ENCODE measurements at places on chromosomes 3 and 15. TPM values are rescaled to one million over a fixed set of nuclear protein-coding genes. Genes with fewer than 3 reads are reported as not detected.

GRCh38 chr3:171164067-171164465 lies 137.5 kb upstream of the SLC2A2 start:
- no peak for DNase-seq
- H3K27ac ChIP-seq = no peak overlapping the region
- H3K36me3 ChIP-seq = peaks cover 11% of the 10 kb centered on the region
- H3K4me3 ChIP-seq = no peak overlapping the region

GRCh38 chr3:181344331-181344730 lies 354.8 kb upstream of the DNAJC19 start:
- H3K27ac ChIP-seq = no peak overlapping the region
- no peaks in the 10 kb centered on the region for H3K4me1 ChIP-seq
- no peaks in the 10 kb centered on the region for H3K36me3 ChIP-seq
- DNase-seq = no peak
- H3K27me3 ChIP-seq = no peaks in the 10 kb centered on the region
- H3K4me3 ChIP-seq = no peak overlapping the region

- DNase-seq = no peak
- H3K27ac ChIP-seq = no peak overlapping the region
- no peaks in the 10 kb centered on the region for H3K27me3 ChIP-seq
These were observed 40.3 kb downstream of the THSD4 start for GRCh38 chr15:71155534-71155933.

DNA sequence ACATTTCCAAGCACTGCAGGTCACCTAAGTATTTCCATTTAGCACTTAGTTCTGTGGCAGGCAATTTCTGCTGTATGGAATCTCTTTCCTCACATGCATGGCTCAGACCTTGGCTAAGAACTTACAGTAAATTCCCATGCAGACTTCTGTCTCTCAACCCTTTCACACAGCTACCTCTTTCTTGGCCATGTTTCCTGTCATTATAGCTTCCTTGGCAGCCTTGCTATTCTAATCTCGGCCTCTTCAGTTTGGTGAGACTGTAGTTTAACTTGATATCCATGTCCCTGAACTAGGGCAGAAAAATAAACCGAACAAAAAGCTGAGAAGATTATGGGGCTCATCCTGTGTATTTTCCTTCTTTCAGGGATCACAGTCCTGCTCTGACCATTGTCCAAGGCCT lies 96.0 kb downstream of the SPATA16 start:
- no peak overlapping the region for H3K4me3 ChIP-seq
- H3K4me1 ChIP-seq = no peaks in the 10 kb centered on the region
- no peaks in the 10 kb centered on the region for H3K36me3 ChIP-seq
- H3K27me3 ChIP-seq = no peaks in the 10 kb centered on the region
- DNase-seq = no peak

GRCh38 chr15:79629687-79630086 lies 197.6 kb downstream of the MINAR1 start:
- peaks cover 39% of the 10 kb centered on the region for H3K27me3 ChIP-seq
- DNase-seq = no peak
- H3K36me3 ChIP-seq = no peaks in the 10 kb centered on the region
- no peak overlapping the region for H3K4me3 ChIP-seq
- no peaks in the 10 kb centered on the region for H3K4me1 ChIP-seq
- no peak overlapping the region for H3K27ac ChIP-seq

GRCh38 chr3:13277860-13278531 lies 142.1 kb downstream of the NUP210 start:
- peaks cover 16% of the 10 kb centered on the region for H3K4me1 ChIP-seq
- no peak for DNase-seq
- H3K4me3 ChIP-seq = no peak overlapping the region

DNA sequence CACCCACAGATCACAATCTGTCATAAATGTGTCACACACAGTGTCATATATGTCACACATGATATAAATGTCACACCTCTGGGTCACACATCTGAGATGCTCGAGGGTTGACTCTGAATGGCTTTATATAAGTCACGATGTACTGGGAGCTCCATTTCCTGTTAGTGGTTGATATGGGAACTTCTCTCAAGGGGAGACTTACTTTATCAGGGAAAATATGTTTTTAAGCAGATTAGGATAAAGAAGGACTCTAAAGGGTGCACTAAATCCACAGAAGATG lies 83.9 kb upstream of the MEF2A start:
- no peak overlapping the region for H3K27ac ChIP-seq
- DNase-seq = no peak
- no peak overlapping the region for H3K4me3 ChIP-seq
- peaks cover 12% of the 10 kb centered on the region for H3K27me3 ChIP-seq
- peaks cover 3% of the 10 kb centered on the region for H3K36me3 ChIP-seq

DNA sequence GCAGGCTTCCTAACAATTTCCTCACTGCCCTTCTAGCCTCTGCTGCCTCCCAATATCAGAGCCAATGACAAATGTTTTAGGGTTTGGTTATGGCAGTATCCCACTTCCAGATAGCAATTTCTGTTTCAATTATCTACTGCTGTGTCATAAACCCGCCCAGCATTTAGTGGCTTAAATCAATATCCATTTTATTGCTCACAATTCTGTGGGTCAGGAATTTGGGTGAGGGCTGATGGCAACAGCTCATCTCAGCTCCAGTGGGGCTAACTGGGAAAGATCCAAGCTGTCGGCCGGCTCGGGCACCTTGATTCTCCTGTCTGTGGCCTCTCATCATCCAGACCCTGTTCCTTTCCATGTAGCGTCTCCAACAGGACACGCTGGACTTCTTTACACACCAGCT lies 85.3 kb upstream of the GOLGA8J start:
- no peak overlapping the region for H3K4me3 ChIP-seq
- H3K27ac ChIP-seq = no peak overlapping the region
- no peak for DNase-seq
- H3K4me1 ChIP-seq = no peaks in the 10 kb centered on the region
- H3K27me3 ChIP-seq = no peaks in the 10 kb centered on the region
- no peaks in the 10 kb centered on the region for H3K36me3 ChIP-seq

GRCh38 chr3:195729476-195730251 lies 8.9 kb downstream of the MUC20 start:
- no peaks in the 10 kb centered on the region for H3K36me3 ChIP-seq
- H3K4me1 ChIP-seq = no peaks in the 10 kb centered on the region
- DNase-seq = no peak
- H3K4me3 ChIP-seq = no peak overlapping the region

The CTXN2 gene
- total RNA-seq = not detected

The SUSD5 gene
- total RNA-seq = not detected

The ISG20 gene
- total RNA-seq = 102 TPM

The CPEB1 gene
- 0.48 TPM for total RNA-seq

The LINS1 gene
- 41.6 TPM for total RNA-seq

The CDCP1 gene
- total RNA-seq = 1.2 TPM

The CCNB2 gene
- 77.8 TPM for total RNA-seq

The NPAP1 gene
- total RNA-seq = not detected

The SYNPR gene
- not detected for total RNA-seq

The AADACL2 gene
- not detected for total RNA-seq

The C3orf20 gene
- 1.1 TPM for total RNA-seq

The ARRDC4 gene
- total RNA-seq = 1.5 TPM

Data from activated T-cell treated with anti-CD3 and anti-CD28 coated beads, Interleukin-2, amount 50 U/mL, for 72 hours (primary cell).